ENCODE measurements at places on chromosomes 16 and 17. TPM values are rescaled to one million over a fixed set of nuclear protein-coding genes. Genes with fewer than 3 reads are reported as not detected.

Gene BRIP1
- 0.16 TPM for polyA plus RNA-seq

Gene NOD2
- 1.5 TPM for polyA plus RNA-seq

Gene BTBD17
- 0.72 TPM for polyA plus RNA-seq

Gene ITGA2B
- 0.88 TPM for polyA plus RNA-seq

Gene SLC13A5
- 0.97 TPM for polyA plus RNA-seq

Gene NPIPA8
- 28.6 TPM for polyA plus RNA-seq

Gene KCNJ2
- polyA plus RNA-seq, result 0.91 TPM

Gene TMEM106A
- polyA plus RNA-seq, result 9.2 TPM

Gene KCNAB3
- polyA plus RNA-seq, result 4.2 TPM

Gene CAPNS2
- 0.13 TPM for polyA plus RNA-seq

Gene DRC7
- polyA plus RNA-seq, result 0.03 TPM

Gene KRT40
- polyA plus RNA-seq, result not detected

Gene RAB11FIP4
- 2.1 TPM for polyA plus RNA-seq

Gene DLX3
- polyA plus RNA-seq, result 0.24 TPM

Gene RHOT1
- 86.4 TPM for polyA plus RNA-seq

Gene KRTAP4-5
- polyA plus RNA-seq, result not detected

Gene VTN
- polyA plus RNA-seq, result 69.9 TPM

Gene PNMT
- polyA plus RNA-seq, result 477 TPM

Gene EXOC3L1
- polyA plus RNA-seq, result 0.71 TPM

Gene ADGRG3
- 0.20 TPM for polyA plus RNA-seq

Gene DGKE
- polyA plus RNA-seq, result 1.9 TPM

Gene DLG4
- 19.1 TPM for polyA plus RNA-seq

Gene SCARF1
- 0.81 TPM for polyA plus RNA-seq

Gene SLC38A8
- polyA plus RNA-seq, result 0.31 TPM
